ENCODE measurements at places on chromosomes 1 and 21.

- no peak for DNase-seq
Measured at GRCh38 chr1:14822493-14822892, 224.0 kb downstream of the KAZN start.

- DNase-seq, result no peak
Measured at GRCh38 chr1:214570442-214570841, 19.0 kb upstream of the PTPN14 start.

- DNase-seq, result no peak
Measured at GRCh38 chr1:241479294-241479693, 40.3 kb downstream of the FH start.

GRCh38 chr1:111731956-111732355 is 7.2 kb downstream of the INKA2 start:
- no peak for DNase-seq

DNA sequence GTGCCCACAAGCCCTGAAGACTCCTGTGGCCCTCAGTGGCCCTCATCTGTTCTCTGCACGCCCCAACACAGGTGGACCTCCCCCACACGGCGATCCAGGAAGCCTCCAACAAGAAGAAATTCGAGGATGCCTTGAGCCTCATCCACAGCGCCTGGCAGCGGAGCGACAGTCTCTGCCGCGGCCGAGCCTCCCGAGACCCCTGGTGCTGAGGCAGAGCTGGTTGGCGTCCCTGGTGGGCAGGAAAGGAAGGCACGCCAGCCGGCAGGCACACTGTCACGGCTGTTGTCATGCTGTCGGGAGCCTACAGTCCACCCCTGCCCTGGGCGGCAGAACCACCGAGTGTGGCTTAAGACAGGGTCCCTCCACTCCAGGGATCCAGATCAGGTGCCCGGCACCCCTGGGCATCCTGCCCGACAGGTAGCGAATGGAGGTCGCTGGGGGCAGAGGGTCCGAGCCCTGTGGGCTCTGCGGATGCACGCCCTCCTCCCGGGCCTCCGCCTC is 2.3 kb upstream of the SLC25A34 start:
- no peak for DNase-seq

GRCh38 chr1:46643368-46643775 is 24.8 kb downstream of the ATPAF1 start:
- peak; percentile 36 for DNase-seq

DNA sequence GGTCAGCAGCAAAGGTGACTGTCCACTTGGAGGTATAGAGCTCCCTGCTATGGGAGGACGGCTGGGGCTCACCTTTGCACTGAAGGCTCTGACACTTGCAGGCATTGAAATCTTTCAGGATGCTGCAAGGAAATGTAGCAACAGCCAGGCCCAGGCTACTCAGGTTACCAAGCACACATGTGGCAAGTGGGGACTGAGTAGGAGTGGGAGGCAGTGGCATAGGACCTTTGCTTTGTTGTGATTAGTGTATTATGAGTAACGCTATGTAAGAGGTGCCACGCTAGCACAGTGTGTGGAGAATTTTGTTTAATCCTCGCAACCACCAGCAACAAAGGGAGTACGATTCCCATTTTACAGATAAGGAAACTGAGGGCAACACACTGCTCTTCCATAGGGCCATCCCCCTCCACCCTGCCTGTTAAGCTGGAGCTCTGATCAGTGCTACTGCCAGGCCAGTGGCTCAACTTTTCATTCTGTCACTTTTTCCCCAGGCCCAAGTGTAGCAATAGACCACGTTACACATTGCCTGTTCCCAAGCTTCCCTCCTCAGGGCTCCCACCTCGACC is 21.2 kb downstream of the TMEM63A start:
- no peak for DNase-seq

GRCh38 chr1:85085417-85085816 is 37.1 kb upstream of the MCOLN3 start:
- no peak for DNase-seq

GRCh38 chr1:244010191-244010590 is 40.9 kb upstream of the ZBTB18 start:
- no peak for DNase-seq

DNA sequence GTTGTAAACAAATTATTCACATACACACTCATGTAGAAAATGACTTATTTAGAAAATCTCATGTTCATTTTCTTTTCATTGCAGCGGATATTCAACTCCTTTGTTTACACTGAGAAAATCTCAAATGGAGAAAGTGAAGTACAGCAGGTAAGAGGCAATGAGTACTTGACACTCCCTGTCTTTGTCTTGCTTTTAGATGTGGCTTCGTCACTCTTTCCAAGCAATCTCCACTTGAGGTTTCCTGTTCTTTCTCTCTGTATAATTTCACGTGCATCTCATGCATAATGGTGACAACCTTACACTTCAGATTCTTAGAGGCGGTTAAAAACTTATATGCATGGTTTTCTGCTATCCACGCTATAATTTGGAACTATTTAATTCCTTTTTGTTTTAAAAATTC is 80.6 kb downstream of the CACHD1 start:
- DNase-seq, result no peak

- no peak for DNase-seq
Measured at GRCh38 chr1:30325999-30326398, 397.4 kb downstream of the MATN1 start.

DNA sequence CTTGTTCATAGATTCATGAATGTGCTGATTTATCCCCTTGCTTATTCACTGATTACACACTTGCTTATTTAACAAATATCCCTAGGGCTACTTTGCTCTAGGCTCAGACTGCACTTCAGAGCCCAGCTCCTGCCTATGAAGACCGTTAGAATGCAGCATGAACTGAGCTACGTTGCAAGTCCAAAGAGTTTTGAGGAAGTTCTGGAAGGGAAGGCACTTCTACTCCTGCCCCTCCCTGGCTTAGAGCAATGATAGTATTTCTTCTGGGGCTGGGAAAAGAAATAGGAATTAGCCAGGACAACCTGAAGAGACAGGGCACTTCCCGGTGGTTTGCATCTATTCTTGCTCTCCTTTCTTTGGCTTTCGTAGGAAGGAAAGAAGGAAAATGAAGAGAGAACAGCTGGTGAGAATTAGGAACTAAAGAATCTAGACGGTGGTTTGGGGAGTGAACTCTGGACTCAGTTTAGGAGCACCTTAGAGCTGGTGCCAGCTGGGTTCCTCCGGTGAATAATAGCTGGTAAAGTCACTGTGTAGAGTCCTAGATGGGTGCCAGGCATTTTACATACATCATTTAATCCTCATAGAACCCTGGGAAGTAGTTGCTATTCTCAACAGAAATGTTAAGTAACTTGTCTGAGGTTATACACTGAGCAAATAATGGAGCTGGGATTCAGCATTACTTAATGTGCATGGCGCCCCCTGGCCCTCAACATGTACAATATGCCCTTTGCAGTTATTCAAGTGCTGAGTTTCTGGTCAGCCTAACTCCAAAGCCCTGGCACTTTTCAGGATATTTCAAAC is 65.9 kb downstream of the NDUFS5 start:
- DNase-seq, result peak; percentile 28

- DNase-seq, result no peak
Measured at GRCh38 chr21:37626320-37626719, 259.7 kb downstream of the DYRK1A start.

DNA sequence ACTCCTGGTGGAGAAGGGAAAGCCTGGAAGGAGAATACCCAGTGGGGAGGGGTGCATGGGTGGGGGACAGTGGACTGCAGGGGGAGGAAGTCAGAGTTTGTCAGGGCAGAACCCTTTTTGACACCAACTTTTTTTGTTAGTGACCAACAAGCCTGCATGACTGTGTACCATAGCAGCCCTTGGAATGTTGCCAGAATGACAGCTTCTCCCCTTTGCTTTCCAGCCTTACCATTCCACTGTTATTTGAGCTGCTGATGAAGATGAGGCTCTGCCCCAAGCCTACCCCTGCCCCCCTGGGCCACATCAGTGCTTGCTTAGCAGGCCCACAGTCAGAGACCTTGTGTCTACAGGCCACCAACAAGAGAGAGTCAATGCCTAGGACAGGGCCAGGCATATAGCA is 341.2 kb downstream of the HHAT start:
- no peak for DNase-seq

DNA sequence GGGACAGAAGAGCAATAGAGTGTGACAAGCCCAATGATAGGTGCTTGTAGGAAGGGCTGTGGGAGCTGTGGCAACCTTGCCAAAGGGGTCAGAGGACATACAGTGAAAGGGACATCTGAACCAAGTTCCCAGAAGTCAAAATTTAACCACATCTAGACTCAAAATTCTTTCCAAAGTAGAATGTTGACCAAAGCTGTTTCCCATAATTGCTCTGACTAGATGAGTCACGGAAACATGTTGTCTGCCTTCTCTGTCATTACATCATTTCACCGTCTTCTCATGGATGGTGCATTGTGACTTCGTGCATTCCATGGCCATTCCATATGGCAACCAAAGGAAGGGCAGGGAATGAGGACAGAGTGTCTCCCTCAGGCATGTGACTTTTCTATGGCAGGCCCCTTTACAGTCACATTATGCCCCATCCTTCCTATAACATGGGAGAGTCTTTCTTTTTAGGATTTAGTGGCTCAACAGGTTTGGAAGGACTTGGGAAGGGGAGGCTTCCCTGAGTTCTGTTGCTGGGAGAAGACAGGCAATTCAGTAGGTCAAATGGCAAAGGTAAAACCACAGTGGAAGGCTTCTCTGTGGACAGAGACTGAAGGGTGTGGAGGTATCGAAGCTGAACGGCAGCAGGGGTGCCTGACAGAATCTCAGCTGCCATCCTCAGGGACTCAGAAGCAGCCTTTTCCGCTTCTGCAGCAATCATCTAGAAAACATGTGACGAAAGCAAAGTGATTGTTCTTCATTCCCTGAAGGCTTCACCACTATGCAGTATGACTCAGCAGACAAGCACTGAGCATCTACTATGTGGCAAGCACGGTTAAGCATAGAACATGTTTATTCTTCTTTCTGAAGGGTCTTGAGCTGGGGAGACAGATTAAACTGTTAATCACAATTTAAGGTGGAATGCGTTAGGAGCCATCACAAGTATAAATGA is 24.7 kb downstream of the NPHS2 start:
- peak; percentile 41 for DNase-seq

GRCh38 chr1:38671221-38671620 is 188.4 kb downstream of the RRAGC start:
- no peak for DNase-seq

DNA sequence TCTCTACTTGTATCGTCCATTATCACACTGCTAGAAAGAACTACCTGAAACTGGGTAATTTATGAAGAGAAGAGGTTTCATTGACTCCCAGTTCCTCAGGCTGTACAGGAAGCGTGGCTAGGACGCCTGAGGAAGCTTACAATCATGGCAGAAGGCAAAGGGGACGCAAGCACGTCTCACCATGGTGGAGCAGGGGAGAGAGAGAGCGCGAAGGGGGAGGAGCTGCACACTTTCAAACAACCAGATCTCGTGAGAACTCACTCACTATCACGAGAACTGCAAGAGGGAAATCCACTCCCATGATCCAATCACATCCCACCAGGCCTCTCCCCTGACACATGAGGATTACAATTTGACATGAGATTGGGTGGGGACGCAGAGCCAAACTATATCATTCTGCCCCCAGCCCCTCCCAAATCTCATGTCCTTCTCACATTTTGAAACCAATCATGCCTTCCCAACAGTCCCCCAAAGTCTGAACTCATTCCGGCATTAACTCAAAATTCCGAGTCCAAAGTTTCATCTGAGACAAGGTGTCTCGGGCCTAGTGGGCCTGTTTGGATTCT is 8.0 kb downstream of the MMEL1 start:
- no peak for DNase-seq

DNA sequence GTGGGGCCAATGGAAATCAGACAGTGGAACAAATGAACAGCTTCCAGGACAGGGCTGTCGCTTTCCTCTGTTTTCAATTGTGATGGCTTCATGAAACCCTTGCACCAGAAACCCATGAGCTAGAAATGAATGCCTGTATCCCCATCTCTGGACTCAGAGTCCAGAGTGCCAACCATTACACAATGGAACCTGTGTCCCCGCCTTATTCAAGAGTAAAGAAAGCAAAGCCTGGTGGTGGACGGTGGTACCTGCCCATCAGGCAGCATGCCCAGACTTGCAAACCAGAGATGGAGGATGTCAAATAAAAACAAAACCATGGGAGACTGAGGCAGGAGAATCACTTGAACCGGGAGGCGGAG is 4.4 kb upstream of the CAPN2 start:
- no peak for DNase-seq

DNA sequence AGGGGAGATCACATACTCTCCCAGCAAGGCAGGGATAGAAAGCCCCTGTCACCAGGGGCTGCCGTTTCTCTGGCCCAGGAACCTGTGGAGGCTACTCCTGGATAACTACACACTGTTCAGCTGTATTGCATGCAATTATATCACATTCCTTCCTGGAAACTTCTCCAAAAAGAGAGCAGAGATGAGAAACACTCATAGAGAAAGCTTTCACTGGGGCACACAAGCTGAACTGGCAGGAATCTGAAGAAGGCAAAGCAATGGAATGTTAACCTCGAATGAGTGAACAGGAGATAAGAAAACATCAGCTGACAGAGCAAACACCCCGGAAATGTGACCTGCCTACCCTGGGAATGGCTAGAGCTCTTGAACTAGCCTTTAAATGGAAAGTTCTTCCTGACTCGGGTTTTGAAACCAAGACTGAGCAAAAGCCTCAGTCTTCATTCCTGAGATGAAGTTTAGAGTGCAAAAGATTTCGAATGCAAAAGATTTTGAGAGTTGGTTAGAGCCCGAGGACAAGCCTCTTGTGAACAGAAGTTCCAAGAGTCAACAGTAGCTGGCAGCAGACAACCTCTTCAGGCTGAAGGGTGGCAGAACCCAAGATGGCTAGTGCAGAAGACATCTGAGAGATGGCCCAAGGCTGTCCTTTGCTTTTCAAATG is 32.3 kb downstream of the CCN1 start:
- peak; percentile 39 for DNase-seq

DNA sequence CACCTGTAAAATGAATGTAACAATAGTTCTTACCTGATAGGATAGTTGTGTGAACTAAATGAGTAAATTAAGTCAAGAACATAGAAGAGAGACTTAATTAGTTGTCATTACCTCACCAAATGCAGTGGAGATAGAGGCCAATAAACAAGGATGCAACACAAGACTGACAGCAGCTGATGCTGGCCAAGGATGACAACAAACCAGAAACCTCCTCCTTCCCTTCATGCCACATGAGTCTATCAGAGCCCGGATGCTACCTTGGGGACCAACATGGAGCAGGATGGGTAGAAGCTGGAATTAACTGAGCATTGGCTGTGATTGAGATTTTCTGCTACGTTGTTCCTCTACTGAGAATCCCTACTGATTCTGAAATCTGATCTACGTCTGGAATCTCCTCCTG is 30.3 kb upstream of the USP1 start:
- no peak for DNase-seq

- DNase-seq, result no peak
Measured at GRCh38 chr1:45317166-45317565, 9.5 kb upstream of the HPDL start.

DNA sequence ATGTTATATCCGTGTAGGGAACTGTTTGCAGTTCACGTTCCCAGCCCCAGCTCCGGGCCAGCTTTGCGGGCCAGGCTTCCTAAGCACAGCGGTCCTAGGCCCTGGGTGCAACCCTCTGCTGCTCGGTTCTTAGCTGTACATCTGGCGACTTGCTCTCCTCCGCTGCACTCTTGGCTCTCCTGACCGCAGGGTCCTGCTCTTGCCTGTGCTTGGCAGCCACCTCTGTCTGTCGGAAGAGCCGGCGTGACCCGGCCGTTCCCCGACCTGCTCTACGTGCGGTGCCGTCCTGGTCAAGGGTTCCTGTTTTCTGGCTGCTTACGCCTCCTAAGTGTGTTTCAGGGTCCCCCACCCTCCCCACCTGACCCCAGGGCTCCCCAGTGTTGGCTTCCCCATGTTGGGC is 36.7 kb downstream of the FAAP20 start:
- DNase-seq, result no peak

GRCh38 chr1:234556245-234556943 is 53.6 kb downstream of the IRF2BP2 start:
- no peak for DNase-seq

- peak; percentile 54 for DNase-seq
Measured at GRCh38 chr1:26278724-26279455, 996 bp upstream of the SH3BGRL3 start.
